Activated naive CD8-positive, alpha-beta T cell treated with anti-CD3 and anti-CD28 coated beads, Interleukin-2, amount 10 ng/mL, durations not matched to agents 7 days and 5 days (primary cell): ENCODE measurements at places on chromosomes 6 and 20. TPM values are rescaled to one million over a fixed set of nuclear protein-coding genes. Genes with fewer than 3 reads are reported as not detected.

- no peak for DNase-seq
Observed at GRCh38 chr6:15476631-15477380, 186.0 kb downstream of the DTNBP1 start.

Gene C4B
- 4.1 TPM for total RNA-seq

Gene TRIM40
- not detected for total RNA-seq

- no peak for DNase-seq
Observed at GRCh38 chr6:136990242-136990578, 54.6 kb downstream of the IL20RA start.

DNA sequence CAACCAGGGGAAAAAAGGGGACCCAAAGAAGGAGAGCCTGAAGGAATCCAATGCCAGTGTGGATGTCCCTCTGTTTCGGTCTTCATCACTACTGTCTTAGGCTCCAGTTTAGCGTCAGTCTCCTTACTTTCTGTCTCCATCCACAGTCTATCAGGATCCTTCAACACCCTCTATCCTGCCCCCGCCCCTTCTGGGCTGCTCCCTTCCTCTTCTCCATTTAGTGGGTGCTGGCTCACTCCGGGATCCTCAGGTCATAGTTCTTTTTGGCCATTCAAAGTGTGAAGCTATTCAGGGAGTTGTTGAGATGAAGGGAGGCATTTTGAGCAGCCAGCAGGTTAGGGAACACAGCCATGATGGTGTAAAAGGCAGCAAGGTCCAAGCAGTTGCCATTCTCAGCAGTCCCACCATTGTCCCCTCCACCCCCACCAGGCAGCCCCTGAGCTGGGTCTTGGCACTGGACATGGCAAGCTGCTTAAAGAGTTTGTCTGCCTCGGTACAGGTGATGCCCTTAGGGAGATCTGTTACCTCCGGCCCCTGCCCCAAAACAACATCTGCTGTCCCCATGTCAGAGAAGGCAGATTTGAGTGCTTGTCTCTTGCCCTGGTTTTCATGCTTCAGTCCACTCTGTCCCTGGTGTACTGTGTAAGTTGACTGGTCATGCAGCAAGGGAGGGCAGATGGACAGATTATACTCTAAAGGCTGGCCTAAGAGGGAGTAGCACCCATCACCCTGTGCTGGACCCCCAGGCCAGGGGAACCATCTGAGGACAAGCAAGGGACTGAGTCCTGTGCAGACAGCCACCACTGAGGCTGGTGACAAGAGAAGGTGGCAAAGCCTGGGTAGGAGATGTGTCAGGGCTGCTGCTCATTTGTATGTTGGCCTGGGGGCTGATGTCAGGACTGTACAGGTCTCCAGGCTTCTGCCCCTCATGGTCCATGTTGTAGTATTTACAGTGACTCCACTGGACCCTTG lies 842.0 kb downstream of the HACE1 start:
- DNase-seq = no peak

Gene PPP2R5D
- 54.7 TPM for total RNA-seq

GRCh38 chr6:114327074-114327473 lies 15.7 kb downstream of the HS3ST5 start:
- DNase-seq = no peak

- no peak for DNase-seq
Observed at GRCh38 chr6:487956-488355, 96.4 kb downstream of the IRF4 start.

Gene OR12D2
- not detected for total RNA-seq

Gene FHL5
- not detected for total RNA-seq

- no peak for DNase-seq
Observed at GRCh38 chr6:133070410-133071043, 170.6 kb upstream of the EYA4 start.

- peak; percentile 98 for DNase-seq
Observed at GRCh38 chr6:24720604-24721460, 1.9 kb upstream of the C6orf62 start.

DNA sequence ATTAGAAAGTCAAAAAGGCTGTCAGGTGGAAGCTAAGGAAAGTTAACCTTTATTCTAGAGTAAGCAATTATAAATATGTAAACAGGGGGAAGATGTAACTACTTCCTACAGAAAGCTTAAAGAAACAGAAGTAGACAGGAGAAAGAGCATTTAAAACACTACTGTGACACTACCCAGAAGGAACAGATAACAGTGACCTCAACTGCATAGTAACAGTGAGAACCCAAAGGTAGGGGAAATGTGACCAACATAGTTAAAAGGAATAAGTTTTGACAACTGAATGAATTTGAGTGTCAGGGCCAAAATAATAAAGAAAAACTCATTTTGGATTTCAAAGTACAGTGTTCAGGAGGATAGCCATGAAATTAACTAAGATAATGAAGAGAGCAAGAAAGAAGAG lies 43.5 kb downstream of the IBTK start:
- no peak for DNase-seq

Gene SLA2
- total RNA-seq = 103 TPM

Gene CLPSL2
- not detected for total RNA-seq

DNA sequence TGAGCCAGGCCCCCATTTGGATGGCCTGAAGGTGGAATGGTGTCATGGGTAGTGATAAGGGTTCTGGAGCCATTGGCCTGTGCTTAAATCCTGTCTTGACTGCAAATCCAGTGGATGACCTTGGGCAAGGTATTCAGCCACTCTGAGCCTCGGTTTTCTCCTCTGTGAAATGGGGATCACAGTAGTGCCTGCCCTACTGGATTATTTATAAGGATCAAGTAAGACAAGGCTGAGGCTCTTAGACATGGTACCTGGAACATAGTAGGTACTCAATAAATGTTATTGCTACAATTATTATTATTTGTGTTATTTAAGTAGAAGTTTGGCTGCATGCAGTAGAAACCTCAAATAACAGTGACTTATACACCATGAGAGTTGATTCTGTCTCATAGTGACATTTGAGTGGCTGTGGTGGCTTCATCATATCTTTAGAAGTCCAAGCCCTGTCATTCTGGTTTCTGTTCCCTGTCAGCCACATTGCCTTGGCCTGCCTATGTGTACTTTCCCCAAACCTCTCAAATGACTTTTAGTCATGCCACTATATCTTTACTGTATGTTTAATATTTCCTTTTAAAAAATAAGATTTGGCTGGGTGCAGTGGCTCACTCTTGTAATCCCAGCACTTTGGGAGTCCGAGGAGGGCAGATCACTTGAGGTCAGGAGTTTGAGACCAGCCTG lies 37.6 kb upstream of the CHMP4B start:
- no peak for DNase-seq

DNA sequence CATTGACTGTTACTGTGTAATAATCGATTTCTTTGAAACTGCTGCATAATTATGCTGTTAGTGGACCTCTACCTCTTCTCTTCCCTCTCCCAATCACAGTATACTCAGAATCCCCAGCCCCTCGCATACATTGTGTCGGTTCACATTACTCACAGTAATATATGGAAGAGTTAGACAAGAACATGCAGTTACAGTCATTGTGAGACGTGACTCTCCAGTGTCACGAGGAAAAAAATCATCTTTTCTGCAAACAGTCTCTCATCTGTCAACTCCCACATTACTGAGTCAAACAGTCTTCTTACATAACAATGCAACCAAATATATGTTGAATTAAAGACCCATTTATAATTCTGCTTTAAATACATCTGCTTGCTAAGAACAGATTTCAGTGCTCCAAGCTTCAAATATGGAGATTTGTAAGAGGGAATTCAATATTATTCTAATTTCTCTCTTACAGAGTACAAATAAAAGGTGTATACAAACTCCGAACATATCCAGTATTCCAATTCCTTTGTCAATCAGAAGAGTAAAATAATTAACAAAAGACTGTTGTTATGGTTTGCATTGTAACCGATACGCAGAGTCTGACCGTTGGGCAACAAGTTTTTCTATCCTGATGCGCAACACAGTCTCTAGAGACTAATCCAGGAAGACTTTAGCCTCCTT lies 113.3 kb downstream of the TMEM242 start:
- no peak for DNase-seq

DNA sequence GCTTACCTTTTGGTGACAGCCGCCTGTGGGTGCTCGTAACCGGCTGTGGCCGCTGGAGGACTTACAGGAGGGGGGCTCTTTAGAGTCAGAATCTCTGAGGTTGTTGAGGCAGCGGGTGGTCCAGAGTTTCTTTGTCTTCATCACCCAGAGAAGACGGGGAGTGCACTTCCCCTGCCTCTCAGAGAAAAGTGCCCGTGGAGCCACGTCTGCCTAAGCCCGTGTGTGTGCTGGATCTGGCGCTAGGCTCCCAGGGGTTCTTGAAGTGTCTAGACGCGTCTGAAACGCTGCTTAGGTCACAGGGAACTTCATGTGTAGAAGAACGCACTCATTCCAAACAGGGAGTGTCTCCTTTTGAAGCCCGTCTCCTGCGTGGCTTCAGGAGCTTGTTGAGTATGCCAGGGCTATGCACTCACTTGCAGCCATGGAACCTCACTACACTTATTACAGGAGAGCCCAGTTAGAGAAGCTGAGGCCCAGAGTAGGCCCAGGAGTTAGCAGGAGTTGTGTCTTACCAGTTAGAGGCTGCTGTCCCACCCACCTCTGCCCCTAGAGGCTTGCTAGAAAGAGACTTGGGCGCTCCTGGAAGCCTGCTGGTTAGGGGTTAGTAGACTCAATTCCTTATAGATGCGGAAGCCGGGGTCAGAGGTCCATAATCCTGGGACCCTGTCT lies 1.3 kb downstream of the LSM14B start:
- no peak for DNase-seq

Gene FAM217A
- not detected for total RNA-seq

Gene PREX1
- total RNA-seq = 142 TPM

DNA sequence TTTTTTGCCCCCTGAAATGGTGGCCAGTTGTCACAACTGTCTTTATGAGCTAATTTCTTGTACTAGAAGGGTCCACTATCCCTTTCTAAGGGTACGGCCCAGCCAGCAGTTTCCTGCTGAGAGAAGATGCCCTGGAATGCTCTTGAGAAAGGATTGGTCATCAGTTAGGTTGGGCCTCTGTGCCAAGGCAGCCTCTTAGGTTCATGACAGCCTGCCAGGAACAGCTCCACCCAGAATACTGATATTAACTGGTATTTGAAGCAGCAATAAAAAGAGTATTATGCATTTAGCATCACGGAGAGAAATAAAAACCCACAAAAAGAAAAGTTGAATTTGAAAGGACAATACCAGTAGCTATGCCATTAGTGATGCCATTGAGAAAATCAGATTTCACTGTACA lies 9.0 kb upstream of the HINT3 start:
- no peak for DNase-seq

DNA sequence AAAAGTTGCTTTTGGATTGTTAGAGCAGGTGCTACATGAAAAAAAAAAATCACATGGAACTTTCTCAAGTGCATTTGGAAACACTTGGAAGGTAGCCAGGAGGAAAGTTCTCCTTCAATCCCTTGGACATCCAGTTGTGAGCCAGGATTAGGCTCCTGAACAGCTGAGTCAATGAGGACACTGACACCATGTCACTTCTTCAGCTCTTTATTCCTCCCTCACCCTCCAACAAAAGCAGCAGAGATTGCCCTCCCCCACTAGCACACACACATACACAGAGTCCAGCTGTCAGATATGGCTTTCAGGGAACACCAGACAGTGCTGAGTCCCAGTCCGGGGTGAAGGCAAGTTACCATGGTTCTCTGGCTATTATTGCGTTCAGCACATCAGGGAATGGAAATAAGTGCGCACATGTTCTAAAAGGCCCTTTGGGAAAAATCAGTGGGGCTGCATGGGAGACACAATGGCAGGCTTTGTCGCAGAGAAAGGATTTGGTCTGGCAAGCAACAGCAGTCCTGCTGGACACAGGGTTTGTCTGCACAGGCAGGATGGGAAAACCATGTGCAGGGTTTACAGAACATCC lies 124.7 kb upstream of the MARCKS start:
- DNase-seq = no peak

DNA sequence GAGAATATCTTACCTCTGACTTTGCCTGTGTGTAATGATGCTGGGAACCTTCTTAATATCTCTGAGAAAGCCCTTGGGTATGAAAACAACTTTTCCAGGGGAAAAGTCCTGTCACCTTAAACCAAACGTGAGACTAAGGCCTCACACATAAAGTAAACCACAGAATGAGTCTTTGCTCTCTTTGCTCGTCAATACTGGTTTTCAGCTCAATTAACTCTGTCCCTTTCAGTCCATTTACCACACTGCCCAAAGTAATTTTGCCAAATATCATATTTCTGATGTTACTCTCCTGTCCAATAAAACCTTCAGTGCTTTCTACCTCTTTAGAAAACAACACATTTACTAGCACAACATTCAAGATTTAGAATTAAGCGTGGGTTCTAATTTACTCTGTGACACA lies 100.5 kb upstream of the HMGCLL1 start:
- no peak for DNase-seq

DNA sequence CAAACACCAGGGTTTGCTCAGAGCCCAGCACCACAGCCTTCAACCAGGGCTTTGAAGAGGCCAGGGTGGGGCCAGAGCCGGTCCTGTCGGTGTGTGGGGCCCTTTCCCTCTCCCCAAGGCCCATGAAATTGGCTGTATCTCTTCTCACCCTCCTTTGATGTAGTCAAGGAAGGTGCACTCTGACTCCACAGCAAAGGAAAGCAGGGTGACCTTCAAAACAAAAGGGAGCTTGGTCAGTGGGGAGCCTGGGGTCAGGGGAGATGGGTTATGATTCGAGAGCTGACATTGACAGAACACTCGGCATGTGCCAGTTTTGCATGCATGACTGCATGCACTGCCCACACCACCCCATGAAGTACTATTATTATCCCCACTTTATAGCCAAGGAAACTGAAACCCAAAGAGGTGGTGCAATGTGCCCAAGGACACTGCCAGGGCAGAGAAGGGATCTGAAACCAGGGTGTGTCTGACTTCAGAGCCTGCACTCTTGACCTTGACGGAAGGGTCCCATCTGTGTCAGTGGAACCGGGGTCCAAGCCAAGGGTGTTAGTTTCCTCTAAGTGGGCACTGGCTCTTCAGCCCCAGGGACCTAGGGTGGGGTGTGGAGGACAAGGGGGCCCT lies 55.4 kb downstream of the RAB44 start:
- no peak for DNase-seq

DNA sequence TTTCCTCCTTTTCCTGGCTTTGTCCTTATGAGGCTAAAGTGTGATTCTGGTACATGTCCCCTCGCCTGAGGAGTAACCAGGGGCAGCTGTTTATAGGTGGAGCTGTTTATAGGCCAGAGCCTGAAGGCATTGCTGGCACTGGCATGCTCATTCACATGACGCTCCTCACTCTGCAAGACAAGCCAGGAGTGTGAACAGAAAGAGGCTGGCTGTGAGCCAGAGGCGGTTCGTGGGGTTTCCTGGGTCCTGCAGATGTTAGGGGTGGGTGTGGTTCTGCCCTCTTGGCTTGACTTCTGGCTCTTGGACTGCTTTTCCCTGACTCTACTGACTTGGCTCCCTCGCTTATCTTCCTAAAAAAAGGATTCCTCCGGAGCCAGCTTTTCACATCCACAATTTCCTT lies 12.8 kb upstream of the MDFI start:
- no peak for DNase-seq
